ENCODE measurements at places on chromosomes 7 and 10.

DNA sequence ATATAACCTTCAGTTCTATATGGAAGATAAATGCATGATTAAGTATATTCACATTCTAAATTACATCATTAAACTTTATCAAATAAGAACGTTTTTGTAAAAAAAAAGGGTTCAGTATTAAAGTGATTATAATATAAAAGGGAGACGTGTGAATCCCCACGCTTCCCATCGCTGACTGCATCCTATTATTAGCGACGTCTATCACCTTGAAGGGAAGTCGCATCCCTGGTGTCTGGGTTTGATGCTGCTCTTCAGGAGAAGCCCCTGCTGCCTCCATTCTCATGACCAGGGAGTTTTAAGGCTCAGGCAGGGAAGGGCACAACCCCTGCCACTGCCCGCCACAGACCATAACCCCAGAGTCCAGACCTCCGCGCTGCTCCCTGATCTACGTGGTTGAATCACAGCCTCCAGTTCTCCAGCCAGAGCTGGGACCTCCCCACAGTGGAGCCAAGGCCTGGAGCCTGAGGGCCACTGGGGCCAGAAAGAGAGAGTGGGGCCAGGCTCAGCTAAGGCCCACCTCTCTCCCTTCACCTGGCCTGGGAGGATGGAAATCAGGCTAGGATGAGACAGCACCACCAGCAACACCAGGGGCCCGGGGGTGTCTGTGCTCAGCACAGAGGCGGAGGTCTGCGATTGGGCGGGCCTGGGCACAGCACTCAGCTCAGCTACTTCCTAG lies 130.6 kb downstream of the TCERG1L start:
- DNase-seq: no peak

DNA sequence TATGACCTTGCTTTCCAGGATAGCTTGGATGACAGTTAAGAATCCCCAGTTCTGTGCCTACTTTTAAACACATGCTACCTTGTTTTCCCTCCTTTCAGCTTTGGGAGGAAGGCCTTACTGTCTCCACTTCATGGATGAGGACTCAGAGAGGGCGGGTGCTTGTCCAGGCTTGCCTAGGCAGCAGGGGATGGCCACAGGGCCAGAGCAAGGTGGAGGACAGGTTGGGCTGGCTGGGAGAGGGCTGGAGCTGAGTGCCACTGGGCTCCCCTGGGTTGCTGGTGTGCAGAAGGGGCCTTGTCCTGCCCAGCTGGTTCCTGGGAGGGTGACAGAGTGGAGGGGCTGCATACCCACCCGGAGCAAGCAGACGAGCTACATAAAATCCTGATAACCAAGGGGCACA lies 117.8 kb downstream of the GRK5 start:
- no peak for DNase-seq

- DNase-seq: no peak
Observed at GRCh38 chr7:81235997-81236396, 317.1 kb upstream of the SEMA3C start.

- no peak for DNase-seq
Observed at GRCh38 chr10:29701306-29701705, 66.5 kb upstream of the SVIL start.

- no peak for DNase-seq
Observed at GRCh38 chr10:102600816-102601215, 43.5 kb upstream of the TRIM8 start.

DNA sequence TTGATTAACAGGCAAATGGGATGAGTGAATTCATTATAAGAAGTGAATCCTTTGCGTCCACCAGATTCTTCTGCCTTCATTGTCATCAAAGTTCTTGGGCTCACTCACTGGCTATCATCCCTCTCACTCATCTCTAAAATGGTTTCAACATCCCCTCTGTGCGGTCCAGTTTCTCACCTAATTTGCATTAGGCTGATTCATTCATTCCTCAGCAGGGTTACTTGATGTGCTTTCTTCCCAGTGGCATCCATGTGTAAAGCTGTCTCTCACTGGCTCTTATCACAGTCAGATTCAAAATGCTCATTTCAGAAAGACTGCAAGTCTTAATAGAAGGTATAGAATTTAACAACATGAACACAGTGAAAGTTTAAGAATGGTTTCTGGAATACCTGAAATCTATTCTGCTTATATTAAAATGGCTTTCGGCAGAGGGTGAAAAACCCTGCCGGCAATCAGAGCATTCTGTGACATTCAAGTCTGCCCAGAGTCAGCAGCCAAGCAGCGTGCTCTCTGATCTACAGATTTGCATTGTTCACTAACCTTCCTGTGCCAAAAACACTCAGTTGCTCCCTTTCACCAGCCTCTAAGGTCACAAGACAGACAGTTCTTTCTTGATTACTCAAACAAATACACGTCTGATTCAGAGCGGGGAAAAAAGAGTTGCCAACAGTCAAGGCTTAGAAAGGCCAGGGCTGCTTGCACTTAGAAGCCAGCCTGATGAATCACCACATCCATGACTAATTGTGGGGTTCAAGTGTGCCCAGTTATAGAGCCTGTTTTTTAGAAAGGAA lies 106.7 kb downstream of the TES start:
- no peak for DNase-seq

DNA sequence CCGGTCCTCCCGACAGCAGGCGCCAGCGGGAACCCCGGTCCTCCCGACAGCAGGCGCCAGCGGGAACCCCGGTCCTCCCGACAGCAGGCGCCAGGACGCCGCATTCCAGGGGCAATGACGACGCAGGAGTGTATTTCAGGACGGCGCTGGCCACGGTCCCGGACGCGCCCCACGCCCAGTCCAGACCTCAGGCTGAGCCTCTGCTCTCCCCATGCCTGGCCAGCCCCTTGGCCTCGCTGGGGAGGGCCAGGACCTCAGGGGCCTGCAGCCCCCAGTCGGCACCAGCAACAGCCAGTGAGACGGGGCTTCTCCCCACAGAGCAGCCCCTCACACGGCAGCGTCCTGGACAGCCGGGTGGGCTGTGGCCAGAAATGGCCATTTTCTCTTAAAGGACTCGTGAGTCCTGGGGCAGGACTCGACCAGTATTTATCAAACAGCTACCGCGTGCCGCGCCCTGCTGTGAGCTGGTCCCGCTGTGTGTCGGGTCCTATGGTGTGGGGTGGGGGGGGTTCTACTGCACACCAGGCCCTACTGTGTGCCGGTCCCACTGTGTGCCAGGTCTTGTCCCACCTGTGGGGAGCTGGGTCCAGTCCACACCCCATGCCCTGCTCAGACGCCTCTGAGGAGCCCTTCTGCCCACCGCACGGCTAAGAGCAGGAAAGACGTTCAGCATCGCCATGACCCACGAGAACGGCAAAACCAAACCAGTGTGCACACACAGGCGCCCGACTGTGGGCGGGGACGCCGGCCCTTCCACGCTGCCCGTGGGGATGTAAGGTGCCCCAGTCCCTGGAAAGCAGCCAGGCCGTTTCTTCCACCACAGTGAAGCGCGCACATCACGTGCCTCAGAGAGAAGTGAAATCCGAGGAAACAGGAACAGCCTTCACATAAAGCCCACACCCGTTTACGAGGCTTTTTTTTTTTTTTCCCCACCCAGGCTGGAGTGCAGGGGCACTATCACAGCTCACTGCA lies 33.3 kb downstream of the GET4 start:
- no peak for DNase-seq

- no peak for DNase-seq
Observed at GRCh38 chr7:46611508-46611907, 690.4 kb upstream of the IGFBP3 start.

Measured in NCI-H1417 treated with DMSO at 0.1 percent for 48 hours (cell line).